ENCODE measurements at places on chromosomes 16 and 17. TPM values are rescaled to one million over a fixed set of nuclear protein-coding genes. Genes with fewer than 3 reads are reported as not detected.

AOC2 gene
- total RNA-seq: 0.73 TPM

CACNA1H gene
- under 0.01 TPM for total RNA-seq

C16orf82 gene
- total RNA-seq: not detected

KCNH6 gene
- not detected for total RNA-seq

SGCA gene
- total RNA-seq: not detected

ITGB3 gene
- total RNA-seq: 104 TPM

PPL gene
- 90.0 TPM for total RNA-seq

TBC1D3 gene
- not detected for total RNA-seq

Data from subcutaneous preadipocyte (primary cell).